ENCODE measurements at places on chromosomes 2 and 18.
A peak's percentile ranks its signal among the peaks of the same experiment; 100 is the strongest.

- DNase-seq, result no peak
Measured at GRCh38 chr2:233453111-233453915, 99.0 kb downstream of the DGKD start.

DNA sequence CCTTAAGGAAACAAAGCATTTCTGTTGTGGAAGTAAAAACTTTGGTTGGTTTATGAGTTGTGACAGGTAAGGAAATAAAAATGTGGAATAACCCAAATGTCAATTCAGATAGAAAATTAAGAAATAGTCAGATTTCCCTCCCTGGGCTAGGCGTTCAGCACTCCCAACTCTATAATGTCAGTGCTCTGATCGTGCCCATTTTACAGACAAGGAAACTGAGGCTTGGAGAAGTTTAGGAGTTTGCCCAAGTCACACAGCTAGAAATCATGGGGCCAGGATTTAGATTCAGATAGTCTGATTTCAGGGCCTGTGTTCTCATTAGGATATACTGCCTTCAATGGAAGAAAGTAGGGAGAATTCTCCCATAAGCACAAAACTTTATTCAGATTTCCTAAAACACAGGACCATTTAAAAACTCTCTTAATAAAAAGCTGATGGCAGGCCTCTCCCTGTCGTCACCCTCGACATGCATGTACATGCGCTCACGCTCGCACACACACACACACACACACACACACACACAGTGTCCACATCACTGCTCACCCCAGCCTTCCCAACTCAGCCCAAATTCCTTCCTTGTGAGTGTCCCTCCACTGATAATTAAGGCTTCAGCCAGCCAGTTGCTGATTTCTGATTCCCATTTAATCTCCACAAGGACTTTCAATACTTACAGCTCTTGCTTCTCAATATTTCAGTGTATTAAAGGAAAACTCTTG is 49.1 kb upstream of the SLC14A2 start:
- DNase-seq, result no peak

DNA sequence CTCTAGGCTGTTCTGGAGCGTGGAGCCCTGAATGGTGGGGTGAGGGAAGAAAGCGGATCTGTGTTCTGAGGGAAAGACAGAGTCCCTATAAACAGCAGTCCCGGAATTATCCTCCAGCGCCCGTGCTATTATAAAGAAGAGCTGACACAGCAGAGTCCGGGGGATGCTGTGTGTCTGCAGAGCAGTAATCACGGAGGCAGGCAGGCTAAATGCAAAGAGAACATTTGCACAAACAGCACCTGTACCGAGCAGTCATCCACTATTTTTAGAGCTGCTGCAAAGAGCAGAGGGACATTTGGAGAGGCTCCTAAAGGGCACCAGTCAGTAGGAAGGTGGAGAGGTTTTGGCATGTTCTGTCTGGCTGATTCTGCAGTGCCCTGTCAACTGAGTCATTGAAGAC is 293.8 kb upstream of the SLC14A2 start:
- DNase-seq, result no peak

DNA sequence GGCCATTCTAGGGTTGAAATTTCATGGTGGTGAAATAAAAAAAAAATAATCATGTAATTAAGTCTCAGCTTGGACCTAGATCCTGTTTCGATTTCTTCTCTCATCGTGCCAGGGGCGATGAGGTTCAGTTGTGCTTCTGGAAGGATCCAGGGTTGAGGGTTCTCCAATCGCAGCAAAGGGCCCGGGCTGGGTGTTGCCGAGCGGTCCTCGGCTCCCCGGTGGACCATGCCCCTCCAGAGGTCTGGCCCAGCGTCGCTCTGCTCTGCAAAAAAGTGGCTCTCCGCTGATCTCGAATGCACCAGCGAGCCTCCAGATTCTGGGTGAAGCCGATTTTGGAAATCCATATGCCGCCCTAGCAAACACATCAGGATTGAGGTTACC is 39.0 kb downstream of the EN1 start:
- no peak for DNase-seq

DNA sequence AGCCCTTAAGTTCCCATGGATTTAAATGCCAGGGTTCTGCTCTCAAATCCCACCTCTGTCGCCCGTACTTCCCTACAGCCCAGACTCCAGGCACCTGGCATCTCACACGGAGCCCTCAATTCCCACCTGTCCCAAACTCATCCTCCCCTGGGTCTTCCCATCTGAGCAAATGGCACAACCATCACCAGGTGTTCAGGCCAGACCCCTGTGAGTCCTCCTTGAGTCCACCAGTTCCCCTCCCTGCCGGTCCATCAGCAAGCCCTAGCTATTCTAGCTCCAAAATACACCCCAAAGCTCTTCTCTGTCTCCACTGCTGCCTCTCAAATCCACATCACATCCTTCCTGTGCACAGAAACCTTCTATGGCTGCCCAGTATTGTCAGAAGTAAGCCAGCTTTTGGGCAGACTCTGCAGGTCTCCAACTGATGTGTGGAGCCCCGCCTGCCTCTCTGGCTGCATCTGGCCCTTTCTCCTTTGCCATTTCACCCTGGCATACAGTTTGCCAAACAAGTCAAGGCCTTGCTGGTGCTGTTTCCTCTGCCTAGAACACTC is 67.7 kb downstream of the DNMT3A start:
- no peak for DNase-seq

GRCh38 chr2:168589236-168590211 is 133.5 kb downstream of the CERS6 start:
- DNase-seq, result peak; percentile 50

- DNase-seq, result peak; percentile 37
Measured at GRCh38 chr2:172962824-172963223, 112.8 kb upstream of the MAP3K20 start.

DNA sequence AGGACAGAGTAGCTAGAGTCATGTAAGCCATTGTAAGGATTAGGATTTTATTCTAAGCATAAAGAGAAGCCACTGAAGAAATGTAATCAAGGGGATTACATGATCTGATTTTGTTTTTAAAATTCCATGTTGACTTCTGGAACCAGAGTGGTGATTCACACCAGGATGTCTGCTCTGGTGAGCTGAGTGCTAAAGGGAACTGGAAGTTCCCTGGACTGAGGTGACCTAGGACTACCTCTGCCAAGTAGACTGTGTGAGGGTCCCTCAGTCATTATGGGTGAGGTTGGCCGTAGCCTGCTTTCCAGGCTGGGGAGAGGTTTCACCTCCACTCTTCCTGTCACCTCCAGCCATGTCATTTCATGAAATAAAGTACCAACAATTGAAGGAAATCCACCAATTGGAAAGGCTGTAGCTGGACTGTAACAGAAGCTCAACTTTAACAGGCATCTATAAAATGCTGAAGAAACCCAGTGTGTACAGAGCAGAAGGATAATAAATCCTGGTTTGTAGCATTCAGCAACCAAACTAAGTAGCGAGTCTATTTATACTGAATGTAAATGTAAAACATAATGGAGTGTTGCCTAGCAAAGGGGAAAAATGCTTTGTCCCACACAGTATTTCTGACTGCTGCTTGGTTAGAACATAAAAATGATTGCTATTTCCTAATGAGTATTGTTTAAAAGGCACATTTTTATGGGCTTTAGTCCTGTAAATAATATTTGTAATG is 507.4 kb upstream of the PKDCC start:
- no peak for DNase-seq

DNA sequence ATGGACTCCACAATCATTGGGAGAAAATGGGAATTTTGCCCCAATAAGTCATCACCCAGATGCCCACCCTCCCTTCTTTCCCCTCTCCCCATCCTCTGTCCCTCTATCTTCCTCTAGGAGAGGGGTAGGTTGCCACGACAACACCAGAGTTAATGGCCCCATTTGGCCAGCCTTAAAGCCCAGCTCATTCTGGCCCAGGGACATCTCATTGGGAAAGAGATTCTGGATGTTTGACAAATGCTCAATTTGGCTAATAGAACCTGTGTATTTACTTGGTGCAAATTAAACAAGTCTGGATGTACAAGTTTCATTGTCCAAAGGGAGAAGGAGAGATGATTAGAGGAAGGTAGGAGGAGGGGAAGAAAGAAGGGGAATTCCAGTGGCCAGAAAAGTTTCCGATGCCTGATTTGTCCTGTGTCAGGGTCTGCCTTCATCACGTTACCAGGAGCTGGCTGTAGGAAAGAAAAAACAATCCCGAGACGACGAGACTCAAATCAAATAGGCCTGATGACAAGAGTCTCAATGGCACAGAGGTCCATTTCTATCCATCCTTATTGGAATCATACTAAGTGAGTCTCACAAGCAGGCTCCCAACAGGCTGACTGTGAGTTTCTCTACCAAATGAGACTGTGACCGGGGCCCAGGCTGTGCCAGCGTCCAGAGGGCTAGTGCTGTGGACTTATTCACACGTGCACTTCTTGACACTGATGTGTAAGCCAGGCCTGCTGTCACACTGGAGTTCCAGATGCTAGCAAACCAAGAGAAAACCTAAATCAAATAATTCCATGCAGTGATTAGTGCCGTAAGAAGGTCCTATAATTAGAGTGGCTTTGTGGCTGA is 265.2 kb upstream of the APCDD1 start:
- no peak for DNase-seq

GRCh38 chr2:726169-726568 is 49.0 kb upstream of the TMEM18 start:
- no peak for DNase-seq

GRCh38 chr2:71103809-71104208 is 26.2 kb downstream of the MCEE start:
- no peak for DNase-seq

- DNase-seq, result no peak
Measured at GRCh38 chr2:69995511-69995910, 34.1 kb upstream of the ASPRV1 start.

DNA sequence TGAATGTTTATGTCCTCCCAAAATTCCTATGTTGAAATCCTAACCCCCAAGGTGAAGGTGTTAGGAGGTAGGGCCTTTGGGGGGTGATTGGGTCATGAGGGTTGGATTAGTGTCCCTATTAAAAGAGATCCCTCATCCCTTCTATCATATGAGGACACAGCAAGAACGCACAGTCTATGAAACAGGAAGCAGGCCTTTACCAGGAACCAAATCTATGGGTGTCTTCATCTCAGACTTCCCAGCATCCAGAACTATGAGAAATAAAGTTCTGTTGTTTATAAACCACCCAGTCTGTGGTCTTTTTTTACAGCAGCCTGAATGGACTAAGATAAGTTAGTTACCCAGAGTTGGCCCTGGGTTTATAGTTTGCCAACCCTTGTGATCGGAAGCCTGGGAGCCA is 153.1 kb downstream of the INO80D start:
- DNase-seq, result no peak

DNA sequence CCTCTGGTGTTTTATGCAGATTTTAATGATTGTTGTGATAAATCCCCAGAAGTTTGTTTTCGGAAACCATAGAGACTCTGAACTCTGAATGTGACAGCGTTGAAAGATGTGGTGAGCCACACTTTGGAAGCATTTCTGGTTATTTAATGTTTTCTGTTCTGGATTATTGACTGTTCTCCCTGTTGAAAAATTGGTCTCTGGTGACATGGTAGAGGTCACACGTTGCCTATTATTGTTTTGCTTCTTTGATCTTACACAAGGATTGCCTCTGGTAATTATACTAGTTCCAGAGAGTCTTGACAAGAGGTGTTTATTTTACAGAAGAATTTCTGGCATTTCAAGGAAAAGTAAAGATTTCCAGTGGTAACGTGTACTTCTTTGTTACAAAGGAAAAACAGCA is 127.1 kb downstream of the GREB1L start:
- DNase-seq, result no peak

GRCh38 chr2:101989740-101990460 is 1.9 kb upstream of the IL1R2 start:
- no peak for DNase-seq

GRCh38 chr2:527581-527980 is 149.6 kb downstream of the TMEM18 start:
- no peak for DNase-seq

DNA sequence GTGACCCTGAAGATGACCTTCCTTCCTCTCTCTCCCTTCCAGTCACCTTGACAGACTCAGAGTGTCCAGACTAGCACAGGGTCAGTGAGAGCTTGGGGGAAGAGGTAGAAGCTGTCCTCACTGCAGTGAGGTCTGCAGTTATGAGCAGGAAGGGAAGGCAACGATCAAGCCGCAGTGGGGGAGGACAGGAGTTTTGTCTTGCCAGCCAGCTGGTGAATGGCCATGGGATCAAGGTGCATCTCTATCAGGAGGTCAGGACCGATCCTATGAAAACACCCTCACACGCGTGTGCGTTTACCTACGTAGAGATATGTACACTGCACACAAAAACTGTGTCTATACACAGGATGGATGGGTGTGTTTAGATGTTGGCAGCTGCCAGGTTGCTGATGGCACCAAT is 83.2 kb downstream of the THNSL2 start:
- DNase-seq, result no peak

DNA sequence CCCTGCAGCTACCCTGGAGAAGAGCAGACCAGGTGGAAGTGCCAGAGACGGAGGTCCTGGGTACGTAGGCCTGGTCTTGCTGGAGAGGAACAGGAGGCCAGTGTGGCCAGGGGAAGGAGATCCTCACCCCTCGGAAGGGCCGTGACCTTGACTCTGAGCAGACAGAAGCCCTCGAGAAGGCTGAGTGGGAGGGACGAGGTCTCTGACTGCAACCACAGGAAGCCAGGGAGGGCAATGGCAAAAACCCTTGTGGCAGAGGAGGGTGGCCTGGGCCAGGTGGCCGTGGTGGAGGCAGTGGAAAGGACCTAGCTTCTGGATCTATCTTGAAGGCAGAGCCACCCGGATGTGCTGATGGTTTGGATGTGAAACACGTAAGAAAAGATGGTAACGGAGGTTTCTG is 28.1 kb downstream of the THAP4 start:
- DNase-seq, result peak; percentile 14

DNA sequence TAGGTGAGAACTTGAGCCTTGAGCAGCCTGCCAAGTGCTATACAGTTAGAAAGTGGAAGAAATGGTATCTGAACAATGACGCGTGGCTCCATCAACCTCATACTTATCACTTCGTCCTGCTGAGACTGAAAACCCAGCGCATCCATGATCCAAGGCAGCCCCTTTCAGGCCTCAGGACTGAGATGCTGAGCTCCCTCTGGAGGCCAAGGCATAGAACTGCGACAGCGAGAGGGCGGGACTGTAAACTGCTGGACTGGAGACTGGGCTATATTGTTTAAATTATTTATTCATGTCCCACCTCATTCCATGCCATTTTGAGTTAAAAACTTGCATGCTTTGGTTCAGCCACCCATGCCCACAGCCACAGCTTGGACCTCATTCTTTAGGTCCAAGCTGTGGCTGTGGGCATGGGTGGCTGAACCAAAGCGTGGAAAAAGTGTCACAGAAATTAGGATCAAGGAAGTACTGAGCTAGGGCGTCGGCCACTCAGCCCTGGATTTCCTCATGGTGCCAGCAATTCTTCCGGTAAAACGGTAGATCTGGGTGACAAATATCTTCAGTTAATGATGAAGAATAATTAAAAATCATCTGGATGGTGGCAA is 195.5 kb downstream of the L3MBTL4 start:
- DNase-seq, result peak; percentile 58

DNA sequence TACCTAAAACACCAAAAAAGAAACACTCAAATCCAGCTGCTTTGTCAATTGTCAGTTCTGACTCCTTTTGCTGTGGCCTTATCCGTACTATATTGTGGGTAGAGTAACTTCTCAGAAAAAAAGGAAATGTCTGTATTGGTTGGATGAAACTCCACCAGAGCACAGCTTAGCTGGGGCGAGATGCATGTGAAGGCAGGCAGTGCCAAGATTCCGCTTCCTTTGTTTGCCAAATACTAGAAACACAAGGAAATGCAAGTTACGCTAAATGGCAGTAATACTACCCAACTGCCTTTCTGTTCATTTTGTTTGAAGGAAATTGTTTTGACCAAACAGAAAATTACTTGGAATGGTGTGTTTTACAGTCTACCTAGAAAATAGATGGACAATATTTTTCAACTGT is 10.0 kb downstream of the KLF11 start:
- no peak for DNase-seq

GRCh38 chr2:18433872-18434271 is 126.6 kb downstream of the RDH14 start:
- no peak for DNase-seq

GRCh38 chr2:208252716-208253492 is 2.0 kb downstream of the IDH1 start:
- DNase-seq, result peak; percentile 77

Measured in hematopoietic multipotent progenitor cell treated with erythropoietin and hydrocortisone succinate and interleukin-3 and kit ligand, for 6 days (in vitro differentiated cells).